ENCODE measurements at places on chromosomes 7 and 10.

GRCh38 chr7:2851497-2851896 lies 7.4 kb upstream of the GNA12 start:
- DNase-seq, result no peak

DNA sequence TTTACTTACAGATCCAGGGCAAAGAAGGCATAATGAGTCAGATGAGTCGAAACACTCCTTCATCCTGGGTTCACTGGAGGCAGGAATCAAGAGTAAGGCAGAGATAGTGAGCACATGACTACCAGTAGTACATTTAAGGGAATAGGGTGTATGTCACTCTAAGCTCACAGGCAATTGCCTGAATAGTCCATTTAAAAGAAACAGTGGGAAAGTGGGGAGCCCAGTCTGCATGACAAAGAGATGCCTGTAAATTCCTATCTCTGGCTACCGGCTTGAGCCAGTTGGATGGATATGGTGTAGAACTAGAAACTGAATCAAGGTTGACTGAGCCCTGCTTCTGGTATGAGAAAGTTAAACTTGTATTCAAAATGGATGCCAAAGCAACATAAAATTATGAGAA lies 861.5 kb upstream of the ZWINT start:
- no peak for DNase-seq

- DNase-seq, result no peak
These were observed 120.8 kb upstream of the HPS1 start for GRCh38 chr10:98567391-98568133.

- no peak for DNase-seq
These were observed 150.2 kb downstream of the NSUN6 start for GRCh38 chr10:18501198-18501597.

GRCh38 chr7:155774947-155775346 lies 37.3 kb downstream of the SHH start:
- no peak for DNase-seq

- DNase-seq, result no peak
These were observed 58.9 kb downstream of the ZNF22 start for GRCh38 chr10:45059632-45060031.

DNA sequence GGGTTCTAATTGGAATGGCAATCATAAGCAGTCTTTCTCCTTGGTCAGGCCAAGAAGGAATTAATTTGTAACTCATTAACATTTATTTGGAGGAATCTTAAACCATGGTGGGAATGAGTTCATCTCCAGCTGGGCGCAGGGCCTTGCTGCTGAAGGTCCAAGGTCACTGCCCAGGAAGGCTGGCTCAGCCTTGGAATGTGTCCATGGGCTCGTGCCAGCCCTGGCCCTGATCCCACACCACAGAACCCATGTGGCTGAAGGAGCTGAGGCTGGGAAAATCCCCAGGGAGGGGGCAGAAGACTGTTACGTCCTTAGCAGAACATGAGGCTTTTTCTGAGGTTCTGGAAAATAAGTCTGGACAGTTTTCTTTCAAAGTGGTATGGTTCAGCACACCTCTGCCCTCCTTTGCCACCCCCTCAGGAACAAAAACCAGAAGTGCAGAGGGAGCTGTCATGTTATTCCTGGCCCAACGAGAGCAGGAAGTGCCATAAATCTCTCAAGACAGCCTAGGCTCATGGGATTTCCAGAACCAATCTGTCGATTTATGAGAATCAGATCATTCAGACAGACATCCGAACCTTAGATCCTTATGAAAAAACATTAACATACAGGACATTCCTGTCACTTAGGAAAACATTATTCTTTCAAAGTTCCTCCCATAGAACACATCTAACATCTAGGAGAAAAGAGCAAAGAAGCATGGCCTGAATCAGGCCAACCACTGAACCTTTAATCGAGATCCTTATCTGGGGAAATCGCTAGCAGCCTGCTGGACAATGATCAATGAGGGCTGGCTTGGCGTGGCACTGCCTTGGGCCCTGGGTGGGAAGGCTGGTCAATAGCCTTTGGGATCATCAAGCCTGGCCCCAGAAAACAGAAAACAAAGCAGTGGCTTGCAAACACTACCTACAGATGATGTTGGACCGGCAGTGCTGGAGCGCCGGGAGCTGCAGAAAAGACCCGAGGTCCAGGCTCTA lies 134.3 kb downstream of the TAX1BP1 start:
- no peak for DNase-seq

GRCh38 chr7:134004829-134005505 lies 122.2 kb upstream of the LRGUK start:
- DNase-seq, result no peak

DNA sequence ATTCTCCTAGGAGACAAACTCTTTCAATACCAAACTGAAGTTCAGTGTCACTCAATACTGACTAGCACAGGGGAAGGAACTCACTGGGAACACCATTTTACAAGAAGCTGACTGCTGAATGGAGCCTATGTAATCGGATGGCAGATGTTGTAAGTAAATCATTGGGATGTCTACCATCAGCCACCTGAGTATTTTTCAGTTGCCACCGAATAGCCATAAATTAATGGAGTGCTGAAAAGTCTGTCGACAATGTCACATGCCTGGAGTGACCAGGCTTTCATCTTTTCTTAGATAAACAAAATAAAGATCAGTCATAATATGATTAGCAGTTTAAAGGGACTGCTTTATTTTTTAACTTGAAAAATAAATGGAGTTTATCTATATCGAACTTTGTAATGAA lies 145.9 kb upstream of the SEMA3E start:
- no peak for DNase-seq

GRCh38 chr7:2800931-2801688 lies 43.0 kb downstream of the GNA12 start:
- DNase-seq, result no peak

DNA sequence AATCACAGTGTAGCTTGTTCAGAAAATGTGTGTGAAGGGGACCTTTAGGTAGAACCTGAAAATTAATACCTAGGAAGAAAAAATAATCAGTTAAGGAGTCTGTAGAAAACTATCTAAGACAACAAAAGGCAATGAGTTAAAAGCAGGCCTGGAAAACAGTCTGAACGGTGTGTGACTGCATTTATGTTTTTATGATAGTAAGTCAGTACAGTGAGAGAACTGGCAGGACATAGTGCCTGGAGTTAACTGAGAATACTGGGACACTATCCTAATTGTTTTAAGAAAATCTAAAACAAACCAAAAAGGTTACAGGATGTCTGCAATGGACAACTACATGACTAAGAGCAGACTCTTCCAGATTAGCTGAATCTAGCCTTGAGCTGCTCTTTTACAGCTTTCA lies 17.9 kb downstream of the CRPPA start:
- no peak for DNase-seq

DNA sequence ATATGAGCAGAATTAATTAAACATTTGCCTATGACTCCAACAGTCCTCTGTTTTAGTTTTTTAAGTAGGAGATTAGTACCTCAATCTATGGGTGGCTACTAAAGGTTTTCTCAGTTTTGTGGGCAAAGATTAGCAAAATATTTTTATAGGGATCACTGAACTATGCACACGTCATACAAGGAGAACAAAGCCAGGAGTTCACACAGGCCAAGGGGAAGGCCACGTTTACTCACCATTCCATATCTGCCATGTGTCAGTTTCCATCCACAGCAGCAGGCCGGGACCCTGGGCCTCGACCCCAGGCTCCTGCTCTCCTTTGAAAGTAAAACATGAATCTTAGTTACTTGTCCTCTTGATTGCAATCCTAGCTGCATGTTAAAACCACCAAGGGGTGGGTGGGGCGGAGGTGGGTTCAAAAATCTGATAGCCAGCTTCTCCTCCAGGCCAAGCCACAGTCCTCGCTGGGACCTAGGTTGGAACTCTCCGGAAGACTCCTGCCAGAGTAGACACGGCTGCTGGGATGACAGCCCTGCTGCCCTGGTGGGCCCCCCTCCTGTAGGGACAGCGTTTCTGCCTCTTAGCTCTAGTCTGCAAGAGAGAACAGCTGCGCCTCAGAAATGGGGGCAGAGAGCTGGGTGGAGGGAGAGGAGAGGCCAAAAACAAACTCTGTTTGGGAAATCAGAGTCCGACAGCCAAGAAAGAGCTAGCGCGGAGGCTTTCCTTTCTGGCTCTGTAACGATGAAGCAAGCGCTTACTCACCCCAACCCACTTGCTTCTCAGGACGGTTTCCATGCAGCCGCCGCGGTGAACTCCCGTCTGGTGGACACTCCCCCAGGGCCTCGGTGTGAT lies 35.6 kb downstream of the PITRM1 start:
- DNase-seq, result no peak

DNA sequence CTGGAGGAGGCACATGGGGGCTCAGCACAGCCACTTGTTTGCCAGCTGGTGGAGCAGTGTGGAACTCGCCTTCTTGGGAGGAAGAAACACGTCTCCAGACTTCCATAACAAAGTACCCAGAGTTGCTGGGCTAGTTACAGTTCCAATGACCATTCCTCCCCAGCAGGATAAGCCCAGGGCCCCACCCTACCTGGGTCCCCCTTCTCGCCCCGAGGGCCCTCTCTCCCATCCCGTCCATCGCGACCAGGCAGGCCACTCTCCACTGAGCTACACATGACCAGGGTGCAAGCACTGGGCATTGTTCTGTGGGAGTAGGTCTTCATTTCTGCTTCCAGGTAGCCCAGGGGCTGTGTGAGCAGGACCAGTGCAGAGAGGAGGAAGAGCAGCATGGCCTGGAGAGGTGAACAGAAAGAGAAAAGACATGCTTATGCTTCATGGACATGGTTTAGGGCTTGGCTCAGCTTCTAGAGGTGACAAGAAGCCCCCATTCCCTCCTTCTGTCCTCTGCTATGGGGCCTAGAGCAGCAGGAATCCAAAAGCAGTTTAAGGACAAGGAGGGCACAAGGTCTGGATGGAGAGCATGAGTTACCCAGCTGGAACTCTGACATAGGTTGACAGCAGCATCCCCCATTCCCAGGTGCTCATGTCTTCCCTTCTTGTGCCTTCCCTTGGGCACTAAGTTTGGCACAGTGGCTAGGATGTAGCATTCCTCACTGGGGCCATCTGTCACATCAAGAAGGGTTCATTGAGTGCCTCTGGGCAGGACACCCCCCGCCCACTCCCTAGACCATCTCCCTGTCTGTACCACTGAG lies 2.4 kb downstream of the SFTPD start:
- DNase-seq, result no peak

- no peak for DNase-seq
These were observed 76.3 kb upstream of the CAMK2B start for GRCh38 chr7:44401692-44402091.

DNA sequence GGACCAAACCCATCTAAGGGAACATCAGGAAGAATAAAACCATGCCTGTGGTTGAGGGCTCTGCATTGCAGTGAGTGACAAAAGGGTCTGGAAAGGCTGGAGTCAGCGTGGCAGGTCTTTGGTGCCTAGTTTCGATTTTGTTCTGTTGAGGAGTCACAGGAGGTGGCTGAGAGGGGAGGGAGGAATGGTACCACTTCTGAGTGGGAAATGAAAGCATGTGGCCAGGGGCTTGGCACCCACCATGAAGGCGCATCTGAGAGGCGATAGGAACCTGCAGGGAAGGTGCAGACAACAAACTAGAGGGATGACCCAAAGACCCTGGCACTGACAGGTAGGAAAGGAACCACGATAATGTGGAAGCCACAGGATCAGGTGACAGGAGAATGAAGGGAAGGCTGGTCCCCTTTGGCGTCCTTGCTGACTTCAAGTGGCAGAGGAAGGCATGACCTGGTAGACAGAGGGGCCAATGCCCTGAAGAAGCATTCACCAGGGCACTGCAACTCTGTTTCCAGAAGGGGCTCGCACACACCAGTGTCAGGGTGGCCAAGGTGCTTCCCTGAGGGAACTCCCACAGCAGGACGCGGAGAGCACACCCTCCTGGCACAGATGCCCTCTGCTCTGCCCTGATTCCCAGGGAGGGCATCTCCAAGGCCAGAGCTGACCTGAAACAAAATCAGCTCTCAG lies 41.7 kb downstream of the HIPK2 start:
- DNase-seq, result no peak

All from stimulated activated CD4-positive, alpha-beta T cell treated with anti-CD3 and anti-CD28 coated beads, Interleukin-4, amount 100 ng/mL, for 4 hours (primary cell).